ENCODE measurements at places on chromosomes 1 and 21.

- peaks cover 15% of the 10 kb centered on the region for H3K27me3 ChIP-seq
- H3K27ac ChIP-seq: no peak overlapping the region
- DNase-seq: no peak
- H3K4me1 ChIP-seq: peaks cover 16% of the 10 kb centered on the region
- H3K36me3 ChIP-seq: no peaks in the 10 kb centered on the region
- H3K4me3 ChIP-seq: peak overlapping the region; percentile 83
These were observed 1.3 kb downstream of the NTNG1 start for GRCh38 chr1:107142140-107142542.

DNA sequence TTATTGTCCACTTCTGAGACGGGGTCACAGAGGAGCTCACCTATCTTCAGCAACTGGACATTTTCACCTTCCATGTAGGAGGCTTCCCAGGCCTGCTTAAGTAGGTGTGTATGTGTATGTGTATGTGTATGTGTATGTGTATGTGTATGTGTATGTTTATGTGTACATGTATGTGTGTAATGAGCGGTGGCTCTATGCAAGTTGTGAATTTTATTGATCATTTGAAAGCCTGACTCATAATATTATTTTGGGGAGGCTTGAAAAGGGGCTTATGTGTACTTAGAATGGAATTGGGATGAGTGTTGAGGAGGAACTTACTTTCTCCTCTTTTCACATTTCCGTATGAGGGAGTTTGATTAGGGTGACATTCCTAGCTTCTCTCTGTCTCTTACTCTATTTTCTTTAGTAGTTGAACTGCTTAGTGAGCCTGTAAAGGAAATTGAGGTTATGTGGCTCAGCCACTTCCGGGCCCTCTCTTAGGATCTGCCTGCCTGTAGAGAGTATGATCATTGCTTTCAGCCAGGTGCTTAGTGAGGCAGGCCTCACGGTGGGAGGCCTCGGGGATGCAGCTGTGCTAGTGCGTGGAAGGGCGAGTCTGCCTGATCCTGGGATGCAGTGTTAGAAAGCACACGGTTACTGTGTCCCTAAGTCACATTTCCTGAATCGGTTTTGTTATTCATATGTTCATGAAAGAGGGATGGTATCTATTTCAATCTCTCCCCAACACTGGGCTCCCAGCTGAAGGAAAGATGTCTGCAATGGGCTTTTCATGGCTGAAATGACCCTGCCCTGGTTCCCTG lies 61.0 kb downstream of the IER5 start:
- H3K4me1 ChIP-seq: peaks cover 55% of the 10 kb centered on the region
- no peaks in the 10 kb centered on the region for H3K36me3 ChIP-seq
- peaks cover 2% of the 10 kb centered on the region for H3K27me3 ChIP-seq
- peak overlapping the region; percentile 86 for H3K4me3 ChIP-seq
- DNase-seq: peak; percentile 66

GRCh38 chr1:76029331-76029730 lies 45.2 kb upstream of the ST6GALNAC3 start:
- DNase-seq: no peak
- no peaks in the 10 kb centered on the region for H3K27me3 ChIP-seq
- no peak overlapping the region for H3K27ac ChIP-seq

GRCh38 chr1:8465013-8465412 lies 147.1 kb downstream of the SLC45A1 start:
- peaks cover 2% of the 10 kb centered on the region for H3K27me3 ChIP-seq
- no peak overlapping the region for H3K4me3 ChIP-seq
- DNase-seq: no peak
- H3K27ac ChIP-seq: no peak overlapping the region

- H3K36me3 ChIP-seq: no peaks in the 10 kb centered on the region
- no peak overlapping the region for H3K27ac ChIP-seq
- no peaks in the 10 kb centered on the region for H3K4me1 ChIP-seq
- no peaks in the 10 kb centered on the region for H3K27me3 ChIP-seq
- no peak for DNase-seq
These were observed 315.4 kb downstream of the DSCAM start for GRCh38 chr21:40531431-40532110.

DNA sequence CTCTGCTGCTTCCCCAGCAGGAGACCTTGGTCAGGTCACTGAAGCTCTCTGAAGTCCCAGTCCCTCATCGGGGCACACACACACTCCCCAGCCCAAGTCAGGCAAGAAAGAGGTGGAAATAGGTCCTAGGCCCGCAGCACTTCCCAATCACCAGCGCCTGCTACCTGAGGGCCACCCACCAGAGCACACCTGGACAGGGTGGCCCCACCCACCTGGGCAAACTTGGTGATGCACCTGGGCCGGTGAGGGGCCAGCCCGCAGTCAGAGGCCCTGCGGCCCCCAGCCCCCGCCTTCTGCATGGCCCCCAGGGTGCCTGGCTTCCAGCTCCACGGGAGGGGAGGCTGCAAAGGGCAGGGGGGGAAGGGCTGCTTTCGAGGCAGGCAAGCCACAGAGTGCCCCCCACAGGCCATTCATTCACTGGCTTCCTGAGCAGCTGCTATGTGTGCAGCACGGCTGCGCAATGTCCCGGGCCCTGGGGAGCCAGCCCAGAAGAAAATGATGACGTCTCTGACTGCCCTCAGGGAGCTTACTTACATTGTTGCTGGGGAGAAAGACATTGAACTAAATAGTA lies 4.7 kb downstream of the SH2D5 start:
- H3K27ac ChIP-seq: no peak overlapping the region
- no peak overlapping the region for H3K4me3 ChIP-seq
- peaks cover 8% of the 10 kb centered on the region for H3K4me1 ChIP-seq
- H3K36me3 ChIP-seq: no peaks in the 10 kb centered on the region

DNA sequence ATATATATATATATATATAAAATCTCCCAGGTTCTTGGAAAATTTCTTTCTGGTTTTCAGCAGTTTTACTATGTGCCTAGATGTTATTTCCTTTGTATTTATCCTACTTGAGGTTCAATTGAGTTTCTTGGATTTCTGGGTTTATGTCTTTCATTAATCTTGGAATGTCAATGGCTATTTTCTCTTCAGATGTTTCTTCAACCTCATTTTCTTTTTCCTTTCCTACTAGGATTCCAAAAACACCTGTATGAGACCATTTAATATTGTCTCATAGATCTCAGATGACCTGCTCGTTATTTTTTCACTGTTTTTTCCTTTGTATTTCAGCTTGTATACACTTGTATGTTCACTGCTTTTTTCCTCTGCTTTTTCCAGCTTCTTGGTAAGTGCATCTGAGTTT lies 95.4 kb upstream of the DESI2 start:
- no peak for DNase-seq
- no peak overlapping the region for H3K27ac ChIP-seq
- H3K4me3 ChIP-seq: no peak overlapping the region
- peaks cover 13% of the 10 kb centered on the region for H3K36me3 ChIP-seq

DNA sequence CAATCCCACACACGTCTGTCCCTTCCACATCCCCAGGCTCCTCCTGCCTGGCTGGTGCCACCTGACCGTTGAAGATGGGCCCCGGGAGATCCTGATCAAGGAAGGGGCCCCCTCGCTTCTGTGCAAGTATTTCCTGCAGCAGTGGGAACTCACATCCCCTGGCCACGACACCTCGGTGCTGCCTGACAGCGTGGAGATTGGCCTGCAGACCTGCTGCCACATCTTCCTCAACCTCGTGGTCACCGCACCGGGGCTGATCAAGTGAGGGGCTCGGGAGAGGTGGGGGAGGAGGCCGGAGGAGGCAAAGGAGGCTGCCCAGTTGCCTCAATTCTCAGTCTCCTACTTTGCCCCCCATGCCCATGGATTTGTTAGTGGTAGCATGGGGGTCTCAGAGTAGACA lies 5.6 kb downstream of the NCDN start:
- H3K36me3 ChIP-seq: peaks cover 4% of the 10 kb centered on the region
- DNase-seq: no peak
- H3K4me3 ChIP-seq: no peak overlapping the region
- H3K4me1 ChIP-seq: peaks cover 21% of the 10 kb centered on the region
- no peak overlapping the region for H3K27ac ChIP-seq

DNA sequence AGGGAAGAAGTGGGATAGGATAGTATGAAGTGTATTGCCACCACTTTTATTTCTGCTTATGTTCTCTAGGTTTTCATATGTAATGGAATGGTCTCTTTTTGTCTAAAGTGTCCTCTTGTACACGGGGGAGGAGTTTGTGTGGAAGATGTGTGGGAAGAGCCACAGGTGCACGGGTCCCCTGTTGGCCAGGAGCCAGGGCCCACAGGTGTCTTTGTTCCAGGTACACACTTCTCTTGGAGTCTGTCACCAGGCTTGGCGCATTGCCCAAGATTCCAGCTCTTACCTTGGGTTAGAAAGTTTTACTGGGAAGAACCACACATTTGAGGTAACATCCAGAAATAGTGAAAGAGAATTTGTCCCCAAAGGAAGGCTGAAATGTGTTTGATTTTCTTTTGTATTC lies 10.5 kb downstream of the TENT5C start:
- DNase-seq: no peak
- H3K27me3 ChIP-seq: peaks cover 41% of the 10 kb centered on the region
- no peak overlapping the region for H3K4me3 ChIP-seq
- H3K36me3 ChIP-seq: no peaks in the 10 kb centered on the region
- peaks cover 60% of the 10 kb centered on the region for H3K4me1 ChIP-seq
- peak overlapping the region; percentile 73 for H3K27ac ChIP-seq

GRCh38 chr1:51957618-51958017 lies 32.9 kb downstream of the RAB3B start:
- H3K27me3 ChIP-seq: peaks cover 7% of the 10 kb centered on the region
- no peak overlapping the region for H3K27ac ChIP-seq
- H3K36me3 ChIP-seq: no peaks in the 10 kb centered on the region
- no peak for DNase-seq

DNA sequence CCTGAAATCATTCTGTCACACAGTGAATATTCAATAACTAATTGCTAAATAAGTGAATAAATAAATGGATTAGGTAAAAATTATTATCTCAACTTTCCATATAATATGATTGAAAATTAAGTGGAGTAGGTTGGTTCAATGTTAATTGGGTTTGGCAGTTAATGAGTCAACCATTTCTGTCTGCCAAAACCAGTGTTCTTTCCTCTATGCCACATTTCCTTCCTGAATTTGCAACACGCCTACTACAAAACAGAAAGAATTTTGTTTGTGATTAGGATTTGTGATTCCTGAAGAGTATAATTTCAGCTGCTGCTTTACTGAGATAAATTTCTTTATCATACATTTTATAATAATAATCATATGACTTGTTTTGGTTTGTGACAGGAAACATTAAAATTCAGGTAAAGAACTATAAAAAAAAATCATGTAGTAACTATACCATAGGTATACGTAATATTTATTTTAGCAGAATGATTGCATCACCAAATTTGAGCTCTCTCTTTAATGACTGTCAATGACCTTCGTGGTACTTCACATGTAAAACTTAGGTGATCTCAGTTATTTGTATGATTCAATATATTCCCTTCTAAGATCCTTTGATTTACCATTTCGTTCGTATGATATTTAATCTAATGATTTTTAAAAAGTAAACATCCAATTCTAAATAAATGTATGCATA lies 241.3 kb downstream of the KCNT2 start:
- no peaks in the 10 kb centered on the region for H3K27me3 ChIP-seq
- H3K4me1 ChIP-seq: no peaks in the 10 kb centered on the region
- H3K36me3 ChIP-seq: no peaks in the 10 kb centered on the region
- no peak overlapping the region for H3K27ac ChIP-seq
- no peak for DNase-seq
- H3K4me3 ChIP-seq: no peak overlapping the region

- no peak overlapping the region for H3K27ac ChIP-seq
- DNase-seq: no peak
- no peaks in the 10 kb centered on the region for H3K36me3 ChIP-seq
- peaks cover 10% of the 10 kb centered on the region for H3K4me1 ChIP-seq
These were observed 76.2 kb downstream of the DISC1 start for GRCh38 chr1:231702804-231703203.
